HTR-8/SVneo (cell line): ENCODE measurements at places on chromosomes 4 and X.

GRCh38 chr4:2837904-2838496 is 5.6 kb upstream of the ADD1 start:
- DNase-seq = no peak

GRCh38 chr4:159141193-159141592 is 38.3 kb downstream of the RAPGEF2 start:
- no peak for DNase-seq

DNA sequence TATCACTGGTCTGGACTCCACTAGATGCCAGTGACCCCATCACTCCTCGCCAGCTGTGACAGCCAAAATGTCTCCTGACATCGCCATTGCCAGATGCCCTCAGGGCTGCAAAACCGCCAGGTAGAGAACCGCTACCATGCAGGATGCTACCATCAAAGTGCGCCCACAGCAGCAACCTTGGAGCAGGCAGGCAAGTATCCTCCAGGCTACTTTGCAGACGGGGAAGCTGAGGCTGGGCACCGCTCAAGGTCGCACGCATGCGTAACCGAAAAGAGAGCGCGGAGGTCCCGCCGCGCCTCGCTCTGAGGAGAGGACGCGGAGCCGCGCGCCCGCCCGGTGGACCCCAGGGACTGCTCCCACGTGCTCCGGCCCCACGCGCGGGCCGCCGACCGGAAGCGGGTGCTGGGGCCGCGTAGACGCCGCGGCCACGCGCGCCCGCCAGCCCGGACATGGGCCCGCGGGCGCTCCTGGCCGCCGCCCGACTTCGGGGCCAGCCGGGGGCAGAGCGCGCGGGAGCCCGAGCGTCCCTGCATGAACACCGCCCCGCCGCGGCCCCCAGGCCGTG is at the start of gene STS:
Gene STS (plus strand): TSS at position 300 of the 565 bp plus-strand sequence. CDS start 105,488 bp downstream, outside the sequence.
- DNase-seq = no peak

GRCh38 chrX:19332983-19333382 is 10.7 kb upstream of the PDHA1 start:
- no peak for DNase-seq

DNA sequence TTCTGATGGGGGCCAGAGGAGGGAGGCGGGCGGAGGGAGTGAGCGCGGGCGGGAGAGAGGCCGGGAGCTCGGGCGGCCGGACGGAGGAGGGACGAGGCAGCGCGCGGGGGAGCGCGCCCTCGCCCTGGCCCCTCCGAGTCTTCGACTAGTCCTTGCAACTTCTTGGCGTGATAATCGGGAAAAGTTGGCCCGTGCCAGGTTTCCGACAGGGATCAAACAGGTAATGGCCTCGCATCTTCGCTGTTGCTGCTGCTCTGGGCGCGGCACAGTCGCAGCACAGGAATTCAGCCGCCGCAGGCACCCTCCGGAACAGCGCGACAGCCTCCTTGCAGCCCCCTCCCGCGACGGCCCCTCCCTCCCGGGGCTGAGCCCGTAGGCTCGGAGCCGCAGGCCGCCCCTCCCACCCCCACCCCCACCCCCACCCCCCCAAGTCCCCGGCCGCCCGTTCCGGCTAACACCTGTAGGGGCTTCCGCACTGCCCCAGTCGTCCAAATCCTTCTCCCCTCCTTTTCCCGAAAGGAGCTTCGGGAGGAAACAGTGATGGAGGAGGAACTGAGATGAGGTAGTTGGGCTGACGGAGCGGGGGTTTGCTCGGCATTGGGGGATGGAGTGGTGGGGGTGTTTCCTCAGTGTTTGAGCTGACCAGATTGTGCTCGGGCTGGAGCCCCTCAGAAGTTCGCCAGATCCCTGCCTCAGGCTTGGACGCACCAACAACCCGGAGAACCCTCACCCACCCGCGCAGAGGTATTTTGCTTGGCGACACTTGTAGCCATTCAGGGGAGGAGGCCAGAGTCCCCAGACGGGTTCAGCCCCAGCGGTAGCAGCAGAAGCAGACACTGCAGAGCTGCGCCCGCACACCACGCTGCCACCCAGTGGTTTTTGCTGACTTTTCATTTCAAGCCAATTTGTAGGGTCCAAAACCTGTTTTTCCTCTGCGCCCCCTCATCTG is at the start of gene FGF13:
Gene FGF13 (minus strand): TSS at position 319 of the 949 bp plus-strand sequence. CDS start 714 bp downstream, outside the sequence.
- no peak for DNase-seq

GRCh38 chrX:155873188-155873587 is 8.0 kb upstream of the VAMP7 start:
- no peak for DNase-seq

GRCh38 chr4:83108101-83108861 is 6.2 kb downstream of the PLAC8 start:
- no peak for DNase-seq

DNA sequence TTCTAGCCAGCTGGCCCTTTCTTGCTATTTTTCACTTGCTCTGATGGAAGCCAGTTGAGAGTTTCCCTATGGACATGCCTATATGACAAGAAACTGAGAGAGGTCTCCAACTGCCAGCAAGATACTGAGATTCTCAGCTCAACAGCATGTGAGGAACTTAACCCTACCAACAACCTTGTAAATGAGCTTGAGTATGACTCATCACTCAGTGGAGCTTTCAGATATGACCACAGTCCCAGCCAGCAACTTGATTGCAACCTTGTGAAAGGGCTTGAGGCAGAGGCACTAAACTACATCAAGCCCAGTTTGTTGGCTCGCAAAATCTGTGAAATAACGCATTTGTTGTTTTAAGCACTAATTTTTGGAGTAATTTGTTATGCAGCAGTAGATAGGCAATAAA is 175.8 kb downstream of the COMMD8 start:
- peak; percentile 53 for DNase-seq

- DNase-seq = no peak
Measured at GRCh38 chrX:13711141-13711540, 22.2 kb downstream of the RAB9A start.

GRCh38 chr4:118760092-118760491 is 74.9 kb downstream of the METTL14 start:
- no peak for DNase-seq

DNA sequence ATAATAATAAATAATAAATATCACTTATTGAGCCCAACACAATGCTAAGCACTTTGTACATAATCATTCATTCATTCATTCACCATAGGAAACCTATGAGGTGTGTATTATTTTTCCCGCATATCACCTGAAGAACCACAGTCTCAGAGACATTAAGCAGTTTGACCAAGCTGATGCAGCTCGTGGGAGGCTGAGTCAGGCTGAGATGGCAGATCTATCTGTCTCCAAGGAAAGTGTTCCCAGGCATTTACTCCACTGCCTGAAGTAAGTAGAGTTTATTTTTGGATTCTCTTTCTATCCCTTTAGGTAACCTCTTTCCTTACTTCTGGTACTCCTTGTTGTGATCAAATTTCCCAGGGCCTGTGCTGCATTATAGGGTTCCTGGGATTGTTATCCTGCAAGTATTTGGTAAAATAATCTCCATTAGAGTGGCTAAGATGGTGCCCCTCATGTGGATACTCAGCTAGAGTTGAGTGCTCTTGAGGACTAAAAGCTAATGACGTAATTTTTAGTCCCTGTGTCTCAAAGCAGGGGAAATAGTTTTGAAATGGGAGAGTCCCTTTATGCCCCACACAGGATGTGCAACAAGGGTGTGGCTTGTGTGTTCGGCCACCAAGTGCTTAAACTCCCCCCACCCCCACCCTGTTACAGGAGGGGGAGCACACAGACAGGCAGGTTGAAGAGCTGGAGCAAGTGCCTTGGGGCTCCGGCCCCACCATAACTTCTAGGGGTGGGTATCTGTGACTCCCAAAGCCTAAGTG is 467.0 kb downstream of the STIM2 start:
- DNase-seq = no peak

GRCh38 chr4:188941524-188942119 is 802.4 kb downstream of the TRIML1 start:
- DNase-seq = peak; percentile 69

DNA sequence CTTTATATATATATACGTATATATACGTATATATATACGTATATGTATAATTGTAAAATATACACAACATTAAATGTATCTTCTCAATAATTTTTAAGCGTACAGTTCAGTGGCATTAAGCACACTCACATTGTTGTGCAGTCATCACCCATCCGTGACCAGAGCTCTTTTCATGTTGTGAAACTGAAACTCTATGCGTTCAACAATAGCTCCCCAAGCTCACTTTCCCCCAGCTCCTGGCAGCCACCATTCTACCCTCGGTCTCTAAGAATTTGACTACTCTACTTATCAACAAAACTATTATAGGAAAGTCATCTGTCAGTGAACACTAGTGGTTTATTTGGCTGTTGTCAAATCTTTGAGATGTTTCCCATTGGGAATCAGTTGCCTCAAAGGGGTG is 621.8 kb upstream of the GALNT7 start:
- no peak for DNase-seq

DNA sequence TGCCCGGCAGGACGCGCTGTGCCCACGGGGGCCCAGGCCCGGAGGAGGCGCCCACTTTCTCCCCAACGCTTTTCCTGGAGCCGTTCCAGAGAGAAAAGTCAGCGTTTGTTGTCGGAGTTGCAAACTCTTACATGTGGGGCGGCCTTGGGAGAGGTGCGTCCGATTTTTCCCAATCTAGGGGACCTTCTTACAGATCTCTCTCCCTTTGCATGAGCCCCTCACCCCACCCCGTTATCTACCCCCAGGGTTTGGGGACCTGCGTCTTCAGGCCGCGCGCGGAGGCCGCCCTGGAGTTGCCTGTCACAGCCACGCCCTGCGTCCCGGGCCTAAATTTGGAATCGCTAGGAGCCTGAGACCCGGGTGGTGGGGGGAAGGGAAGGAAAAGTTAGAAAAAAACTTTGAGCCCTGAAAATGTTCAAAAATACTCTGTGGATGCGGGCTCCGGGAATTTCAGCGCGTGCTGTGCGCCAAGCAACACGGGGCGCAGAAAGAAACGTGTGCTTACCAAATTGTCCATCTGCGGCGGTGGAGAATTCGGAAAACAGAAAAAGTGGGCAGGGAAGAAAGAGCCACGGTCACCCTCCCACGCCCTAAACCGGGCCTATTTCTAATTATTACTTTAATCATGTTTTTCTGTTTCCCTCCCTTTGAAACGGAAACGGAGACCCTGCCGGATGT is 587 bp downstream of the CD99 start:
- DNase-seq = no peak
